Activated CD4-positive, CD25-positive, alpha-beta regulatory T cell treated with anti-CD3 and anti-CD28 coated beads, Interleukin-2, amount 50 U/mL, for 16 hours (primary cell): ENCODE measurements at places on chromosomes 4 and X.
A peak's percentile ranks its signal among the peaks of the same experiment; 100 is the strongest.

DNA sequence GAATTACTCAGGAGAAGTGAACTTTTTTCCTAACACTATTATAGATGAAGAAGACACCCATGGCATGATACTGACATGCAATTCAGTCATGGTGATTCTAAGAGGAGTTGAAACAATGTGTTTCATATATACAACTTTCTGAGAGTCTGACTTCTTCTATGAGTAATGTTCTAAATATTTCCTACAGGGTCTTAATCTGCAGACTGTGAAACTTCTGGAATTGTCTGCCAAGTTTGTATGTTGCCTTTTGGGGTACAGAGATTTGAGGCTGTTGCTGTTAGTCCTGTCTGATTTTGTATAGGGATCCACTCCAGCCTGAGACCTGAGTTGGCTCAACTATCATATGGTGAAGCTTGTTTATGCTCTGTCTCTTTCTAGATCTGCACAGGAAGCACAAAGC lies 160.6 kb upstream of the GATB start:
- no peak for DNase-seq

DNA sequence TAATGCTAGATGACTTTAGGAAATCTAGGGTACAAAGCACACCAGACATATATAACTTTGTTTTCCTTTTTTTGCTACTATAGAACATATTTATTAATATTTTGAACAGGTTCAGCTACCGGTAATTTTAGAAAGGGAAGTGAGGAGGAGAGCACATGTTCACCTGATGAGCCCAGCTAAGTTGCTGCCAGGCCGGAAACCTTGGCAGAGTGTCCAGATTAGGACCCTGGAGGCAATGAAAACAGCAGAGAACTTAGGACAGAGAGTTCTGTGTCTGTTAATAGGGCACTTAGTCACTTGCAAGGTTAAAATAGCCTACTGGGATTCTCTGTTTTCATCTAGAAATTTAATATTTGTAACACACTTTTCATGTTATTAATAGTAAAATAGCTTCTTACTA lies 348.9 kb upstream of the CPEB2 start:
- DNase-seq = no peak

DNA sequence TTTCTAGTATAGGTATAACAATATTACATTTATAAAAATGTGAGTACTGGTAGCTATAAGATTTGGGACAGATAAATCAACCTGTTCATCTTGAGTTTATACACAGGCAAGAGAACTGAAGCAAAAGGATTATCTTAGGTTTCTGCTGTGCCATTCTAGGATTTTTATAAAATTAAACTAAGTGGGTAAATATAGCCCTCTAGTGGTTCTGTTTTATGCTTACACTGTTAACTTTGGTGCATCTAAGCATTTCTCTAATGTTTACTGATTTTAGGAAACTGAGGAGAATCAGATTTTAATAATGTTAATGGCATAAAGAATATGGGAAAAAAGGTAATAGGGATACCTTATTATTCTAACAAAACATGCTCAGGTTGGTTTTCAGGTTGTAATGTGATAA lies 1.1 kb upstream of the RRH start:
- DNase-seq = no peak

GRCh38 chrX:128714425-128714824 lies 662.2 kb upstream of the ACTRT1 start:
- no peak for DNase-seq

GRCh38 chr4:147833254-147833653 lies 101.4 kb downstream of the ARHGAP10 start:
- DNase-seq = no peak

DNA sequence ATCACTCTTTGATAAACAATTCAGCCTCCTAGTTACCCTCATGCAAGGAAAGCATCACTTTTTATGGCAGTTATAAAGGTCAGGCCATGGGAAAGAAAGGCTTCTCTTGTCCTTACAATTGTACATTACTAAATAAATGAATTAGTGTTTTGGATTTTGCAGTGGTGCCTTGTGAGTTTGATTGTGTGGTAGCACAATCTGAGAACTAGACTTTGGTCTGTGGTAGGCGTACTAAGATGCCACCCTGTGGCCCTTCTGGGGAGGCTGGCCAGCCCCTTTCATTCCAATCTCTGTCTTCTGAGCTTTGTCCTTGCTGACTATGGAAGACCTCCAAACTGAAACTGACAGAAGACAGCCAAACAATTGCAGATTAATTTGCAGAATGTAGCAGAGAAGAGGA lies 14.6 kb upstream of the HNRNPD start:
- no peak for DNase-seq

GRCh38 chrX:97074400-97074799 lies 190.7 kb downstream of the RPA4 start:
- no peak for DNase-seq

- DNase-seq = no peak
Observed at GRCh38 chrX:34658326-34658725, 1.2 kb upstream of the TMEM47 start.

DNA sequence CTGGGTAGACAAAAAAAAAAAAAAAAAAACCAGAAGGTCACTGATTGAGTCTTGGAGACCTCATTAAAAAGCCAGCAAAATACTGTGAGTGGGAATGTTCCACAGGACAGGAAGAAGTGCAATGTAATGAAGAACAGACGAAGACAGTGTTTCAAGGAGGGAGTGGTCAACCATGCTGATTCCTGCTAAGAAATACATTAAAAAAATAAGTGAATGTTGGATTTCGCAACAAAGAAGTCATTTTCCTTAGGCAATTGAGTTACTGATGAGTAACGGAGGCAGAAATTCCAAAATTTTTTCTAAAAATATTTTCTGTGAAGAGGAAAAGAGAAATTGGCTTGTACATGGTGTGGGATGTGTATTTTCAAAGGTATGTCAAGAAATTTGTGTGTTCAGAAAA lies 94.3 kb upstream of the FAM47B start:
- DNase-seq = no peak

- DNase-seq = no peak
Observed at GRCh38 chrX:7286168-7286837, 138.3 kb upstream of the PUDP start.

DNA sequence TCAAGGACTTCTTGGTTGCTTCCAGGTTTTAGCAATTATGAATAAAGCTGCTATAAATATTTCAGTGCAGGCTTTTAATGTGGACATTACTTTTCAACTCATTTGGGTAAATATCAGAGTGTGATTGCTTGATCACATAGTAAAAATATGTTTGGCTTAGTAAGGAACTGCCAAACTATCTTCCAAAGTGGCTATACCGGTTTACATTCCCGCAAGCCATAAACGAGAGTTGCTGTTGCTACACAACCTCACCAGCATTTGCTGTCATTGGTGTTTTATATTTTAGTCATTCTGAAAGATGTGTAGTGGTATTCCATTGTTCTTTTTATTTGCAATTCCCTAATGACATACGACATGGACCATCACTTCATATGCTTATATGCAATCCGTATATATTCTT lies 30.9 kb upstream of the SPOCK3 start:
- no peak for DNase-seq

DNA sequence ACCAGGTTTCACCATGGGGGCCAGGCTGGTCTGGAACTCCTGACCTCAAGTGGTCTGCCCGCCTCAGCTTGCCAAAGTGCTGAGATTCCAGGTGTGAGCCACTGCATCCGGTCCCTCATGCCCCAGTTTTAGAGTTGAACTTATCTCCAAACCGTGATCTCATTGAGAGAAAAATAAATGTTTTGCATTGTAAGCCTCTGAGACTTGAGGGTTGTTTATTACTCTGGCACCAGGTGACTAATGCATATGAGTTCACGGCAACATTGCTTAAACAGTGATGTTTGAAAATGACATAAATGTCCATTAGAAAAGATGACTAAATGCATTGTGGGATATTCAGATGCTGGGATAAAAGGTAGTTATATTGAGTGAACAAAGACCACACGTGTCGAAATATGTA lies 22.9 kb upstream of the FAT1 start:
- no peak for DNase-seq

DNA sequence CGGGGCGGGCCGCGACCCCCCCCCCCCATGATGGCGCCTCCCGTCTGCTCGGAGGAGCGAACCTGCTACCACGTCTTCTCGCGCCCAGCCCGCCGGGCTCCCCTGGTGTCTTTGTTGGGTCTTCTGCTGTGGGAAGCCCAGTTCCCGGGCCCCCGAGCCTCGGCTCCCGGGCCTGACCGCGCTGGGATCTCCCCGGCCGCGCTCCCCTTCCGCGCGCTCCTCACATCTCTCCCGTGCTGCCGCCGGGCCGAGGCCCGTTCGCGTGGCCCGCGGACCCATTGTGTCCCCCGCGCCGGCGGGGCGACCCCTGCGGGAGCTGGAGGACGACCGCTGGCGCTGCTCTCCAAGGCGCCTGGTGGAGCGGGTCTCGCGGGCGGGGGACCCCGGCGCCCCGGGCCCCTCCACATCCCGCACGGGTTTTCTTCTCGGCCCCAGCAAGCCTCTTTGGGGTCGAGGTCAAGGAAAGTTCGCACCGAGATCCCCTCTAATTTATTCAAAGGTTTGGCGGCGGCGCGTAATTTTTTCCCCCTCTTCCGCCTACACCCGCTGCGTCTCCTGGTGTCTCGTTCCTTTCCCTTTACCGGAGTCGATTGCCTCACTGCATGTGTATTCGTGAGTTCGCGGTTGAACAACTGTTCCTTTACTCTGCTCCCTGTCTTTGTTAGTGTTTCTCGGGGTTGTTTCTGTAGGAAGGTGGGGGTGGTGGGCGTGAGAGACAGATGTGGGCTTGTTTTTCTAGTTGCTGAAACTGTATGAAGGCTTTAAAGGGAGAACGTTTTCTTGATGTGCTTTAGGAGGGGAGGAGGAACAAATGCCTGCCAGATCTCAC lies 770 bp downstream of the SMAD1 start:
- DNase-seq = peak; percentile 21

GRCh38 chr4:23091711-23092110 lies 399.0 kb downstream of the GBA3 start:
- DNase-seq = no peak

DNA sequence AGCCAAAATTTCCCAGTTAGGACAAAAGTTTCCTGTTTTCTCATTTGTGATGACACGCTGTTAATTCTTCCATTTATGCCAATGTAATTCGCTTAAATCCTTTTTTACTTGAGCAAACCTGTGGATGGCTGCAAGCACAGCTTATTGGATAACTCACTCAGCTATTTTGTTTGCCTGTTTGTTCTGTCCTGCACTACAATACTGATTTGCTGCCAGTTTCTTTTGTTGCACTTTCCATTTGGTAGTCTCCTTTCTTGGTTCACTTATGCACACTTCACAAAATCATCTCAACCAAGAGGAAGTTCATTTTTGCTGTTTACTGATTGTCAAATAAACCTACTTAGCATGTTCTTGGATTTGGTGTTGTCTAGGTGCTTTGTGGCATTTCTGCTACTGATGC lies 40.3 kb downstream of the MFAP3L start:
- no peak for DNase-seq
